ENCODE measurements at places on chromosomes 7 and 10.

DNA sequence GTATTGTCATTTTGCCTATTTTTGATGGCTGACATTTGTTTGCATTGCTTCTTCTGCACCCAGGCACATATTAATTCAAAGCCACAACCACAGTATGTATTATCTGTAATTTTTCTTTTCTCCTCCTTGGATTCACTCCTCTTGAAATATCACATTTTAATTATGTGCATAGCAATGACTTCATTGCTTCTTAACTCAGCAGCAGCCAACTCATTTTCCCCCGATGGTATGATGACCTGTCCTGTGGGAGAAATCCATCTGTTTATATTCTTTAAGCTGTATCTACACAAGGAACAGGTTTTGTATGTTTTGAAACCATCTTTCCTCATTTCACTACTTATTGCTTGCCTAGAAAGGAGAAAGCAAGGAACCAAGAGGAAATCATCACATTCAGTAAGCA, 588.8 kb downstream of the INHBA start:
- DNase-seq: no peak

GRCh38 chr7:28695300-28696295, 262.5 kb downstream of the TRIL start:
- peak; percentile 86 for DNase-seq

DNA sequence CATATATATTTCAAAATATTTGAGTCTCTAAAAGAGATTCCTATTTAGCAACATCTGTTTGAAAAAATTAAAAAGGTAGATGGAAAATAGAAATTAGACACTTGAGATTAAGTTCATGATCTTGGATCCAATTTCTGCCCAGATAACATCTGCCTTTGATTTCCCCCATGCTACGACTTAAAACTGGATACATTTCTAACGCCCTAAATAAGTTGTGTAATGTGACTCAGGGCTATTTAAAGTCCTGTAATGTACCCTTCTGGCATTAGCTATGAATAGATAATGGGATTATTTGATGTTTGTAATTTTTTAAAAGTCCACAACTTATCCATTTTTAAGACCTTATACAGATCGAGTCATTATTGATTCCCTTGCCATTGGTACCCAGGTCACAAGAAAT, 23.4 kb downstream of the CFAP43 start:
- DNase-seq: peak; percentile 4

- no peak for DNase-seq
Measured at GRCh38 chr10:30047924-30048531, 11.4 kb downstream of the JCAD start.

DNA sequence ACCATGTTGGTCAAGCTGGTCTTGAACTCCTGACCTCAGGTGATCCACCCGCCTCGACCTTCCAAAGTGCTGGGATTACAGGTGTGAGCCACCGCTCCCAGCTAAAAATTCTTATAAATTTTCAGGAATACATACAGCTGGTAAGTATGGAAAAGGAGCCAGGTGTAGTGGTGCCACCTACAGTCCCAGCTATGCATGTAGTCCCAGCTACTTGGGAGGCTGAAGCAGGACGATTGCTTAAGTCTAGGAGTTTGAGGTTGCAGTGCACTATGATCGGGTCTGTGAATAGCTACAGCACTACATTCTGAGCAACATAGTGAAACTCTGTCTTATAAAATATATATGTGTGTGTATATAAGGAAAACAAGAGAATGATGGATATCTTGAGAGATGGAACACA, 19.0 kb downstream of the LDB1 start:
- peak; percentile 17 for DNase-seq

GRCh38 chr7:69778138-69778537, 179.9 kb downstream of the AUTS2 start:
- DNase-seq: no peak

DNA sequence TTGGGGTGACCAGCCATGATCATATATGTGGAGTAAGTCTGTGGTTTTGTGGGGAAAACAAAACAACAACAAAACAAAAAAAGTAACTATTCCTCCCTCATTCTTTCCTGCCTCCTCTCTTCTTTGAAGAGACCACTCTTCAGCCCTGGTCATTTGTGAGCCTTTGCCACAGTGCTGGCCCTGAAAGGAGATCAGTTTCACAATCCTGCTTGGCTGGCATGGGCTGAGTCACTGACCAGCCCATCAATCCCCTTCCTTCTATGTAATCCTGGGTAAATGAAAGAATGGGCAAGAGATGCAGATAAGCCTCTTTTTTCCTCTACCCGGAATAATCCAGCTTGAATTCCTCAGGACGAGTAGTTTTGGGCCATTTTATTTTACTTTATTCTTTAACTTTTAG, 13.6 kb downstream of the CSTF2T start:
- DNase-seq: no peak

- no peak for DNase-seq
Measured at GRCh38 chr10:103679096-103679790, 176.1 kb downstream of the SH3PXD2A start.

DNA sequence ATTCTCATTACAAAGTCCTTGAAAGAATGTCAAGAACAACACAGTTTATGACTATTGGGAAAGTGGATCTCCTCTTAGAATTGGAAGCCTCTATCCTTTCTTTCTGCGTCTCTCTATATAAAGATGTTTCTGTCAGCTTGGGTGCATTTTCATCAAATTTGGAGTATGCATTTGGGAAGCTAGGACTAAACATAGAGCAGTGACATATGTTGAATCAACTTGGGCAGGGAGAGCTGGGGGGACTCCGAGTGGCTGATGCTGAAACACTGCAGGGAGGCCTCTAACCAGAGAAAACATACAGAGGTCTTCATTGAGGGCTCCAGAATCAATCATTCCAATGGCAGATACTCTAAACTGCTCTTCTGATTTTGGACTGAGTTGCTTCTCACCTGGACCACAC, 147.4 kb downstream of the PDE1C start:
- no peak for DNase-seq

DNA sequence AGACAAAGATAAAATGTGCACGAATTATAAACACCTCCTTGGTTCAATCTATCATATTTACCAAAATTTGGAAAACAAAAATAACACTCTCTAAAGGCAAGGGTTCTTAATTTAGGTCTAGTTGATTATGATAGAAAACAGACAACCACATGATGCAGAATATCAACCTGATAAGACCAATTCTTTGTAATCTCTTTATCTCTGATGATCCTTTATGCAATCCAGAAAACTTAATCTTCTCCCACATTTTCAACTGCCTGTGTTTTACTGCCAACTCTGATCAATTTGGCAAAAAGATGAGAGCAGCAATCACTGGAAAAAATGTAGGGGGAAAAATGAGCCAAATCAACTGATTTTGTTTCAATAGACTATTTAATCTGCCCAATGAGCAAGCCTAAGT, 148.5 kb downstream of the LRRN3 start:
- DNase-seq: no peak

DNA sequence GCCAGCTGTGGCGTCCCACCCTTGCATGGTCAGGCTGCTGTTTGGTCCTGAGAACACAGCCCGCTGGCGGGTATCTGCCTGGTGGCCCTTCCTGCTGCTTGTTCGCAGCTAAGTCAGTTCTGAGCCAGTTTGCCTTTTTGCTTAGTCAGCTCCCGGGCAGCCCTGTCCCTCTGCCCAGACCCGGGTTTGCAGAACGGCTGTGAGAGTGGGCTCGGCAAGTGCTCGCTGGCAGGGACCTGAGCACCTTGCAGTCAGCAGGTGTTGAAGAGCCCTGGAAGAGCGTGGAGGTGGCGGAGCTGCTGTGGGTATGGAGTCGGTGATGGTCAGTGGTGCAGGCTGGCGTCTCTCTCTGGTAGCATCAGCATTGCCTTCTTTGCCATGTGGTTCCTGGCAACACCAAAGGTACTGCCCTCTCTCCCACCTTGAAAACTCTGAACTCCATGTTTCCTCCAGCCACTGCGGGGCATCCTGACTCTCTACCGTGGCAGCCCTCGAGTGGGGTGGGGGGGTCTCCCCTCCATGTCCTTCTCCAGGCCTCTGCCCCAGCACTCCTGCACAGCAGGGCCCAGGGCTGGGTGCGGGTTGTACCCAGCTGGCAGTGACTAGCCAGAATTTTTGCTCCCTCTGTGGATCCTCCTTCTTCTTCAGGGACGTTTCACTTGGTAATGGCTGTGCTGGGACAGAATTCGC, 4.6 kb downstream of the INPP5A start:
- DNase-seq: no peak

- peak; percentile 79 for DNase-seq
Measured at GRCh38 chr7:3537210-3537875, 236.3 kb downstream of the SDK1 start.

DNA sequence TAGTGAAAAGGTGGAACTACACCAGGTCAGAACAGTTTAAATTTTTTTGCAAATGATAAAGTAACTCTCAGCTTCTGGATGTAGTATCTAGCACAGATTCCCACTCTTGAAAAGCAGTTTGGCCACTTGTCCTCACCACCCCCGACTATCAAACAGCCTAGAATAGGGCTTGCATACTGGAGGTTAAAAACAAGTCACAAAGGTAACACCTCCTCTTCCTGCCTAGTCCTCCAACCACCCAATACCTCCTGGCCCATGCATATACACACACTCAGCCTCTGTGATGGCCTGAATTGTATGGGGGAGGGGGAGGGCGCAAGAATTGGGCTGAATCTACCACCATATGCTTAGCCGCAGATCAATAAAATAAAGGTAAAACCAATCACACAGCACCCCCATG, 5.7 kb downstream of the SKAP2 start:
- no peak for DNase-seq

GRCh38 chr7:29480934-29481651, 82.5 kb upstream of the PRR15 start:
- peak; percentile 46 for DNase-seq
